ENCODE measurements at places on chromosomes 5 and 9.

DNA sequence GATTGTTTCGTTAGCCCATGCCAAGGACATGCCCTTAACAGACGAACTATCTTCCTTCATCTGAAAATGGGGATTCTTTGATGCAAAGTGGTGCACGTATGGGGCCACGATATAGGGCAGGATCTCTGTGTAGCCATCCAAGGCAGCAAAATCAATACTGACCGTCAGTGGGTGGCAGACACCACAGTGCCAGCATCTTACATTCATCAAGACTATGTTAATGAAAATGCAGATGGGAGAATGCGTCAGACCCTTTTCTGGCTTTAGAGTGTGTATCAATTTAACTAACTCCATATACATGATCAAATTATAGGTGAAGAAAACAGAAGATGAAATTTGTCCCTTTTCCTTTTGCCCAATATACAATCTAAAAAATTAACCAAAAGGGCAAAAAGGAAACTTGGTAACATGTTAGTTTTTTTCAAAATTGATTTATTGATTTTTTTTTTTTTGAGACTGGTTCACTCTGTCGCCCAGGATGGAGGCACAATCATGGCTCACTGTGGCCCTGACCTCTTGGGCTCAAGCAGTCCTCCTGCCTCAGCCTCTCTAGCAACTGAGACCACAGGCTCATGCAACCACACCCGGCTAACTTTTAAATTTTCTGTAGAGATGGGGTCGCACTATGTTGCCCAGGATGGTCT is 169.2 kb upstream of the SPRY4 start:
- no peak for DNase-seq

GRCh38 chr9:134643222-134643671 is 1.6 kb downstream of the COL5A1 start:
- no peak for DNase-seq

DNA sequence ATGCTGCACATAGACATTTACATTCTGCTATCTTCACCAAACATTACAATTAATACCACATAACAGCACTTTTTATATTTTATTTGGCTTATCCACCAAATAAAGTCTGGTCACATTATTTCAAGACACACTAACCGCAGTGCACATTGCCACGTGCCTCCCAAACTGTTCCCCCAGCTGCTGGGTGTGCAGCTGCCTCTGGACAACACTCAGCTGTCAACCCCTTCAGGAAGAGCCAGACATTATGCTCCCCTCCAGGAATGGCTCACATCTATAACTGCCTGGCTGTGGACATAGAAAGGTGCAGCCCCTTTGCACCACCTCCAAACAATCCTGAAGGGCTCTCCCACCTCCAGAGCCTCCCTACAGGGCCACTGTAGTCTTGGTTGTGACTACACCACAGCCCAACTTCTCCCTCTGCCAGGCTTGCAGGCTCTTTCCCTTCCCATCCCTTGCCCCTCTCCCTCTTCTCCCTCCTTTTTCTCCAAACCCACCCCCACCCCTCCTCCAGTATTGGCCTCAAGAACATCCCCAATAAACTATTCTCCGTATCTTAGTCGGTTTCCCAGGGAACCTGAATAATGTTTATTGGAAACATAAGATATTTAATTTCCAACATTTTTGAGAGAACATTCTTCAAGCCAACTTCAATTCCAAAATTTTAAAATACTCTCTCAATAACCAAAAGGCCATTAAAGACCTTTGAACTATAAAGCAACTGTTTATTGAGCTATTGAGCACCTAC is 372.3 kb downstream of the CTNND2 start:
- DNase-seq, result no peak

GRCh38 chr9:126617823-126618165 is 4.1 kb downstream of the LMX1B start:
- no peak for DNase-seq

- no peak for DNase-seq
These were observed 7.1 kb downstream of the TXNDC8 start for GRCh38 chr9:110330484-110331105.

GRCh38 chr5:161498531-161498930 is 48.0 kb downstream of the GABRB2 start:
- no peak for DNase-seq

DNA sequence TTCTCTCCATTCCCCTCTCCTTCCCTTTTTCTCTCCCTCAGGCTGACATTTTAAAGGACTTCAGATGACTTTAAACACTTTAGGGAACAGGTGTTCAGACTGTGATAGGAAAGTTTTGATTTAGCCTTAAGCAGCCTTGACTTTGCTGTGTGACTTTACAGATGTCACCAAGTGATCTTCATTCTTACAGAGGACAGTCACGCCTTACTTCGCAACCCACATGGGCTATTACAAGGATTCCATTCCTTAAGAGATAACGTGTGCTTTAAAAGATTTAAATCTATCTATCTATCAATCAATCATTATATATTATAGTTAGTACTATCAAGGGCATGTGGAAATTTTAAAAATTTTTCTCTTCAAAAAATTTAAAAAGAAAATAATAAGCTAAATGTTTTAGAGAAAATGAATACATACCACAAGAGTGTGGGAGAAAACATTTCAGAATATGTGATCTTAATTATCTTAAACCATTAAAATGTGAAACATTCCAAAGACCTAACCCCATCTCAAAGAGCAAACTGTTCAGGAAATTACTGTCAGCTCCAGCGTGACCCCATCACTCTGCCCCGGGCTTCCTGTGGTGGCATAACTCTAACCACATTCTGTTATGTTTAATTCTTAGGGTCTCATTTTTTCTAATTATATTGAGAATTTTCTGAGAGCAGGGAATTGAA is 530.5 kb downstream of the SEMA5A start:
- DNase-seq, result no peak

GRCh38 chr5:126594748-126595485 is at the start of gene ALDH7A1:
Gene ALDH7A1, minus strand, starts transcription at chr5:126595219. Its CDS starts 21 bp downstream, at chr5:126595198.
- peak; percentile 89 for DNase-seq

GRCh38 chr5:104126980-104127379 is 564.4 kb upstream of the NUDT12 start:
- no peak for DNase-seq
